ENCODE measurements at places on chromosomes 2 and 18.
A peak's percentile ranks its signal among the peaks of the same experiment; 100 is the strongest.

DNA sequence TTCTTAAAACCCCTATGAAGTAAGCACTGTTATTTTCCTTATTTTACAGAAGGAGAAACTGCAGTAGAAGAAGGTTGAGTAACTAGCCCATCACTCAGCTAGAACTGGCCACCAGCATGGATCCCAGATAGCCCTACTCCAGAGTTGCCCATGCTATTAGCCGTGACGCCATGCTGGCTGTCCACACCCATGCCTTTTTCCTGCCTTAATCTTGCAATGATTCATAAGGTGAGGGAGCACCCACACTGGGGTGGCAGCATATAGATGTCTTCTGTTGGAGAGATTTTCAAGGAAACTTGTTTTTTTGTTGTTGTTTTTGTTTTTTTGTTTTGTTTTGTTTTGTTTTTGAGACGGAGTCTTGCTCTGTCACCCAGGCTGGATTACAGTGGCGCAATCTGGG is 204.1 kb upstream of the HAAO start:
- no peak for DNase-seq

DNA sequence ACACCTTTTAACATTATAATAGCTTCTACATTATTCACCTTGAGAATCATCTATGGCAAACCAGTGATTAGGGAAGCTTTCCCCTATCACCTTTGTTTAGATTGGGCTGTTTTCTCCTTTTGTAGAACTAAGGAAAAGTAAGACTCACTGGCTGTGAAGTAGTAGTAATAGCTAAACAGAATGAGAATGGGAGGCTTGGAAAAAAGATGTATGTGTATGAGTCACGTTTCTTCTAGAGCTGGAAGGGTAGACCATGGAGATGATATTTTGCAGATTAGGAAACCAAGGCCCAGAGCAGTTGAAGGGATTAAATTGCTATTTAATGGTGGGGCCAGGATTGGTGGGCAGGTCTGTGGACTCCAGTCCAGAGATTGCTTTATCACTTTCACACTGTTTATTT is 214.5 kb downstream of the MCFD2 start:
- peak; percentile 53 for DNase-seq

- DNase-seq, result no peak
Observed at GRCh38 chr2:223044092-223044836, 7.7 kb upstream of the KCNE4 start.

GRCh38 chr2:199806179-199806578 is 44.8 kb downstream of the FTCDNL1 start:
- no peak for DNase-seq

DNA sequence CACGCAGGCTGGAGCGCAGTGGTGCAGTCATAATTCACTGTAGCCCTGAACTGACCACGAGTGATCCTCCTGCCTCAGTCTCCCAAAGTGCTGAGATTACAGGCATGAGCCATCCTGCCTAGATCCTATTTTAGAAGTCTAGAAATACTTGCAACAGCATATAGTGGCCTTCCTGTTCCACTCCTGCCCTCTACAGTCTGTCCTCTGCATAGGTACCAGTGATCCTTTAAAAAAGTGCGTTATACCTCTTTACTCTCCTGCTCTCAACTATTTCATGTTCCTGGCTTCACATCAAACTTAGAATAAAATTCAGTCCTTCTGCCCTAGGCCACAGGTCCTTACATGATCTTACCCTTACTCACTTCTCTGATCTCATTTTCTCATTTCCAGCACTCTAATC is 6.0 kb downstream of the COMMD1 start:
- DNase-seq, result no peak

GRCh38 chr2:70675862-70676261 is 92.1 kb downstream of the ADD2 start:
- no peak for DNase-seq

- DNase-seq, result peak; percentile 93
Observed at GRCh38 chr2:101806123-101806522, 108.6 kb downstream of the MAP4K4 start.

DNA sequence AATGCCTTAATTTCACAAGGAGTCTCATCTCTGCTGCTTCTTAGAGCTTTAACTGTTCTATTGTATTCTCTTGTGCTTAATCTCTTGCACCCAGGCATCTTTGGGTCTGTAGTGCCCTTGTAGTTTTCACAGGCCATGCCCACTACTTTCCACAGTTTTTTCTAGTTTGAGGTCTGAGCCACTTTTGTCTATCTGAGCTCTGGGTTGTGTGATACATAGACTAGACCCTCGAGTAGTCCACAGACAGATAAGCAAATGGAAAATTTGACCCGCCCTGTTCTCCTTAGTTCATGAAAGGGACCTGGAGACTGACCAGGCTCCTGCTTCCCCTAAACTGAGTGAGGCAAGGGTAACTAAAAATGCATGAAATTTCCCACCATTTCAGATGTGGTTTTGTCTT is 466.8 kb upstream of the ZEB2 start:
- DNase-seq, result no peak

DNA sequence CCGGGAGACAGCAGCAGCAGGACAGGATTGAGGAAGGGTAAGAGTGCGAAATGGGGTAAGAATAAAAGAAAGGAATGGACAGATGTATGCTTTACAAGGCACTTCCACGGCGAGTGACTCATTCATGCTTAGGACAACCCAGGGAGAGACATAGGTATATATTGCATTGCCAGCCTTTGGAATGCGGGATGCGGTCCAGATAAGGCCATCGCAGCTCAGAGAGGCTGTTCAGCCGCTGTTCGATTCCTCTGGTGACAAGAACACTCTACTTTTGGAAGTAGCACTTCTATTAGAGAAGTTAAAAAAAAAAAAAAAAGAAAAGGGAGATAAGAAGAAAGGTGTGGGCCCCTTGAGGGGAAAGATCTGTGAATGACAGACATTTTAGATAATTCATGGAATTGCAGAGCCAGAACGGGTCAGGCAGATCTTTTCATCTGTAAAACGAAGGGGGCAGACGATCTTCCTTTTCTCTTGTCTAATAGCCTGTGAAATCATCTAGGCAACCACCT is 819 bp upstream of the NCOA1 start:
- peak; percentile 73 for DNase-seq

DNA sequence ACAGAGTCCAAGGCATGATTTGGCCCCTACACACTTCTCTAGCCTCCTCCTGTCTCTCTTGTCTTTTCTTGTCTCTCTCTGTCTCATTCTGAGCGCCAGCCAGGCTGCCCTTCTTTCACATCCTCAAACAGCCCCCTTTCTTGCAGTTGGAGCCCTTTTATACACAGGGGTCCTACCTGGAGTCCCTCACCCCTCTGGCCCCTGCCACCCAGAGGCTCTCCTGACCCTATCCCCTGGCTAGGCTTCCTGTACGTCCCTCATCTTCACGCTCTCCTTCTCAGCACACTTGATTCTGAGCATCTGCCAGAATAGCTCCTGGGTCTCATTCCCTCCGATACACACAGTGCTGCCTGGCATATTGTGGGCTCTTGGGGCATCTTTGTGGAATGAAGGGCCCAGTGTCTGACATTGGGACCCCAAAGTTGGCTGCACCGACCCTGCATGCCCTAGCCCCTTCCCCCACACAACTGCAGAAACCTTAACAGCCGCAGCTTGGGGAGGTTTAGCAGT is 261.9 kb downstream of the DYSF start:
- DNase-seq, result no peak

DNA sequence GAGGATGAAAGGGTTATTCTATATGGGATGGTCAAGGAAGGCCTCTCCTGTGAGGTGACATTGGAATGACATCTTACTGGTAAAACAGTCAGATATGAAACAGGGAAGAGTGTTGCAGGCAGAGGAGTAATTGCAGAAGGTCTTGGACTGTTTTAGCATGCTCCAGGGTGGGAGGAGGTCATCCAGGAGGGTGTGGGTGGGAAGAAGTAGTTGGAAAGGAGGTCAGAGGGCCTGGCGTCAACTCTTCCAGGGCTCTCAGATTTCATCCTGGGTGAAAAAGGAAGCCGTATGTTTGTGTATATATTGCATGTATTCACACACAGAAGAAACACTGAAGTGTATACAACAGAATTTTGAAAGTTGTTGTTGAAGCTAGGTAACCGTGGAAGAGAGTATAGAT is 48.2 kb downstream of the ATP9B start:
- DNase-seq, result no peak

- DNase-seq, result no peak
Observed at GRCh38 chr2:181984814-181985631, 630 bp upstream of the PPP1R1C start.

DNA sequence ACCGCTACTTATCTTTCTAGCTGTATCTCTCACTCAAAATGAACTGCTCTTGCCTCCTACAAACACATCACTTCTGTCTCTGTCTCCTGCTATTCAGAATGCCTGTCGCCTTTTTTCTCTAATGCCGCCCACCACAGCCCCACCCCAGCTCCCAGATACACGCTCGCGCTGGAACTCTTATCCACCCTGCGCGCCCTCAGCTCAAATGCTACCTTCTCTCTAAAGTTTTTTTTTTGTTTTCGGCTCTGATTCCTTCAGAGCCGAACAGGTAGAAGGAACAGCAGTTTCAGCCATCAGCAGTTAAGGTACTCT is 3.9 kb upstream of the SOS1 start:
- no peak for DNase-seq

DNA sequence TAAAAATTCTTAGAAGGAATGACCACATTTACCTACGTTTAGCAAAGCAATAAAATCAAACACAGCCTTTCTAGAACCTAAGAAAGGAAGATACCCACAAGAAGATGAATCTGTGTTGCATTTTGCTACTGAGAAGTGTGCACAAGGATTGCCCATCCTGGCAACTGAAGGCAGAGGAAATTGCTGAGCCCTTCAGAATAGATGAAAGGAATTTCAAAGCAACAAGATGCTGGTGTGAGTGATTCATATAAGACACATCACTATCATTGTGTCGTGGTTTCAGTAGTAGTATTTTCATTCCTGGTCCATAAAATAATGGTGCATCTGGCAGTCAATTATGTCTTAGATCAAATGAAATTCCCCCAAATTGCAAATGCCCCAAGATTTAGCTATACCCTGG is 48.4 kb upstream of the ANKRD44 start:
- peak; percentile 54 for DNase-seq

DNA sequence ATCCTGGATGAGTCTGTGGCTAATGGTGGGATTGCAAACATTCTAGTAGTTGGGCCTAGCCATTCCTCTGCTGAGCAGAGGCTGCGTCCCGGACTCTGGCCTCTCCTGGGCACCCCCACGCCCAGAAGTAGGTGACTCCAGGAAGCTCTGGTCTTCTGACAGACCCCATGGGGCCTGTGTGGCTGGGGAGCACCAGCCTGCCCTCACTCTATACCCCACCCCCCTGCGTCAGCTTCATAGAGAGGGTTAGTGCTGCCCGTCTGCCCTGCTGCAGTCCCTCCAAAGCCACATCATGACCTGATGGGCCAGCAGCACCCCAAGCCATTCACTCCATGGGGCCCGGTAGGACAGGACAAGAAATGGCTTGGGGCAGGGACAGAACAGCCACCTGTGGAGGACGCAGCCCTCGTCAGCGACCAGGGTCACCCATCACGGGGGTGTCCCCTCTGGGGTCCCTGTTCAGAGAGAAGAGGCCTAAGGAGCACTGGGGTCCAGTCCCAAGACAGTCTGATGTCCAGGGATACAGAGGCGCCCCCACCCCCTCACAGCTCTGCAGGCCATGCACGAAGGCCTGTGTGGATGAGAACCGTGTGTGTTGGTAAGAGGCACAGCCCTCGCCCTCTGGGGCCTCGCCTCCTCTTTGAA is 238.3 kb downstream of the ATAD2B start:
- no peak for DNase-seq

DNA sequence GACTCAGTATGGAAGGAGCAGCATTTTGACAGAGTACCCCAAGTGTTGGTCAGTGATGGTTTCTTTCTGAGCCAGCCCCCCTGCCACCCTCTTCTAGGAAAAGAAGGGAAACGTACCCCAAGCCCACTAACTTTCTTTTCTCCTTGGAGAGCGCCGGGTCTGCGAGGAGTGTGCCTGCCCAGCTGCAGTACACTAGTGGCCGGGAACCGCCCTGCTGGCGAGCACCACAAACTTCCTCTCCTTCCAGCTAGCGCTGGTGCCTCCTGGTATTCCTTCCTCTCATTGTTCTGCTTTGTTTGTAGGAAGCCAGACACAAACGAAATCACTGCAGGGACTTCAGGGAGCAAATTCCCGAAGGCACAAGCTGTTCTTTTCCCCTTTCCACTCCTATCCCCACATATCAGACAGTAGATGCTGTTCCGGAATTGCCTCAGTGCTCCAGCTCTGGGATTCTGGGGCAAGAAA is 1.8 kb downstream of the CCDC85A start:
- peak; percentile 7 for DNase-seq

- DNase-seq, result no peak
Observed at GRCh38 chr2:168091986-168092385, 155.4 kb downstream of the STK39 start.

GRCh38 chr2:128282976-128283810 is 35.5 kb downstream of the HS6ST1 start:
- no peak for DNase-seq

DNA sequence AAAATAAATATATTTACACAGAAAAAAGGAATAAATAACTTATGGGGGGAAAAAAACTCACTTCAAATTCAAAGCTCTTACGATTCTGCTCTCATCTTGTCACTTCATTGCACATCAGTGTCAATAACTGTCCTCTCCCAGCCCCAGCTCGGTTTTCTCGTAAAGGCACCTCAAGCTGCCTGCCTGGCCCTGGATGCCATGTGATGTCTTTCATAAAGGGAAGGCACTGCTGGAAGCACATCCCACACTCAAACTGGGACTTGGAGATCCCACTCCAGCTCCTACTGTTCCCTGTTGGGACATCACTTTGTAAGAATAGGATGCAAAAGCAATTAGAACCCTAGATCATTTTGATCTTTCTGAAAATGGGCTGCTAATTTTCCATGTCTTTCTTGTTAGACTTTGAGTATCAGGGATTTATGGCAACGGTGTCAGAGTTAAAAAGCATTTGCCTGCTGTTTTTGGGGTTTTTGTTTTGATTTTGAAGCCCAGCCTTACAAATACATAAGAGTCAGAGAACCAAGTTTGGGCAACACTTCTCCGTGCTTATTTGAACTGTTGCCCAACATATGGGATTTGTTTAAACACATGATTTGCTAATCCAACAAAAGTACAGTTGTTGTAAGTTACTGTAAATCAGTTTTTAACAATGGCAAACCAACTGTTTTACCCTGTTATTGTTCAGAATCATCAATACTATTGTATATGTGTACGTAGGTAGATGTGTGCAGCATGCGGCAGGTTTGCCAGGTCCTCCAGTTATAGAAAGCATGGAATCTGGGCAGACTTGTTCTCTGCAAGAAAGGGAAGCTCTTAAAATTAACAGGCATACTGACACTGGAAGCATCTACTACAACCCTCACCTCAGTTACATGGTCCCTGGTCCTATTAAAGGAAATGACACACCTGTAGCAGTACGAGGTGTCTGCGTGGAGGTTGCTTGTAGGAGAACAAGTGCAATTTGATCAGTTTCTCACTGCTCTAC is 20.6 kb downstream of the SERTAD2 start:
- no peak for DNase-seq

DNA sequence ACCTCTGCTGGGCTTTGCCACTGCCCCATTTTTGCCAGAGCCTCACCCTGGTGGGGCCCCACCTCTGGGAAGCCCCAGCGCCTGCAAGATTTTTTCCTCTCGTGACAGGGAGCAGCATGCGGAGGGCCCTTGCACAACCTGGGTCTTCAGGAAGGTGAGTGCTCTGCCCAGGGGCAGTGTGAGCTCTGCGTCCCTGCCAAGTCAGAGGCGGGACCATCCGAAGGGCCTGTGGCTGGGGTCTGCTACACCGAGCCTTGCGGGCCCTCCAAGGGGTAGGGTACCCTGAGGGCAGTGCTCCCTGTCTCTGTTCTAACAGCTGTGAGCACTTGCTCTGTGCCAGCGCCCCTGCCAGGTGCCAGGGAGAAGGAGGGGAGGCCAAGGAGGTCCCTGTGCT is 5.8 kb upstream of the ODC1 start:
- no peak for DNase-seq

- DNase-seq, result no peak
Observed at GRCh38 chr2:3626118-3626811, 31.4 kb downstream of the COLEC11 start.

Data from RPMI7951 (cell line).